ENCODE measurements at places on chromosomes 5 and 9.

GRCh38 chr5:91272858-91273257 is 110.3 kb downstream of the ARRDC3 start:
- DNase-seq, result no peak

- no peak for DNase-seq
Observed at GRCh38 chr9:69382135-69382534, 57.1 kb downstream of the ENTREP1 start.

GRCh38 chr5:153775923-153776322 is 262.8 kb downstream of the FAM114A2 start:
- no peak for DNase-seq

- no peak for DNase-seq
Observed at GRCh38 chr5:131386779-131387178, 122.9 kb downstream of the CDC42SE2 start.

DNA sequence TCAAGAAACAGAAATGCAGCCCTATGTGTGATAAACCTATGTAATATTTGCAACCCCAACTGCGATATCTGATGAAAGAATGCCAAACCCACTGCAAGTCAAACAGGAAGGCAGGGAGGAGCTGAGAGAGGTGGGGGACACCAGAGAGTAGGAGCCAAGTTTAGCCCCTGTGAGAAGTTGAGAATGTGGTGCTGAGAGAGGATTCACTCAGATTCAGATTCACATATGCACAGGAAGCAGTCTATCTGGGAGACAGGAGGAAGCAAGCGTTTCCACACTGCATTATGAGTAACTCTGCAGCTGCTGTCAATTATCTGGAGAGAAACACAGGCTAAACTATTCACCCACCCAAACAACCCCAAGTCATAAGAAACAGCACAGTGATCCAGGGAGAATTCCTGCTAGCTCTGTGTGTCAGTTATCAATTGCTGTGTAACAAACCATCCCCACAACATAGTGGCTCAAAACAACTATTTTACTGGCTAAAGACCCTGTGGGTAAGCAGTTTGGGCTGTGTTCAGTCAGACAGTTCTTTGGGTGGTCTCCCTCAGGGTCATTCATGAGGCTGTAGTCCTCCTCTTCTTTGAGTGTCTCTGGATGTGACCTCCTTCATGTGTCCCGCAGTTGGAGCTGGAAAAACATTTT is 161.9 kb upstream of the RAI14 start:
- DNase-seq, result no peak

DNA sequence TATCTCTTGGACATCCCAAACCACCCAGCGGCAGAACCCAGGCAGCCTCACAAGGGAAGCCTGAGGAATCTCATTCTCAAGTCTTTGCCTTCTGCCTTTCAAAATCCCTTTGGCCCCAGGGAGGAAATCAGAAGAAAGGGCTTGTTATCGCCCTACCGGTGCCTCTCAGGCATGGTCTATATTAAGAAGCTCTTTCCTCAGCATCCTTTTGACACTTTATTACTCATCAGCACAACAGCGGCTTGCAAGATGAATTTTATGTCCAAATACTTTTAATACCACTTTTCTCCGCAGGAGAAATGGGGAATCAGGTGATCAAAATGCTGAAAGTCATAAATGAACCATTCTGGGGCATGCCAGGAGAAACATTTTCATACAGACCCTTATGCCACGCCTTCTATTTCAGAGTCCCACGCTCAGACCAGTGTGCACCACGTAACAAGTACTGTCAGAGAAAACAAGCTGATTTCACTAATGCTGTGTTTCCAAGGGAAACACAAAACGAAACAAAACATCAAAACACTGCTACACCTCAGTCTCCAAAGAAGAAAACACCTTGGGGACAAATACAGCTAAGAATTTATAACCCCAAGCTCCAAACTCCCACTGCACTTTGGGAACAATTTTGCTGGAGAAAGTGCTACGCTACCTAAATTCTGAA is 30.0 kb downstream of the RAPGEF1 start:
- DNase-seq, result no peak

GRCh38 chr9:219670-220365 is 5.2 kb downstream of the DOCK8 start:
- DNase-seq, result no peak

- peak; percentile 38 for DNase-seq
Observed at GRCh38 chr9:105053209-105053652, 125.3 kb upstream of the ABCA1 start.

- no peak for DNase-seq
Observed at GRCh38 chr5:141866096-141866495, 12.1 kb downstream of the PCDH1 start.

GRCh38 chr5:95554331-95554646 is 488 bp downstream of the SKIC3 start:
- no peak for DNase-seq

DNA sequence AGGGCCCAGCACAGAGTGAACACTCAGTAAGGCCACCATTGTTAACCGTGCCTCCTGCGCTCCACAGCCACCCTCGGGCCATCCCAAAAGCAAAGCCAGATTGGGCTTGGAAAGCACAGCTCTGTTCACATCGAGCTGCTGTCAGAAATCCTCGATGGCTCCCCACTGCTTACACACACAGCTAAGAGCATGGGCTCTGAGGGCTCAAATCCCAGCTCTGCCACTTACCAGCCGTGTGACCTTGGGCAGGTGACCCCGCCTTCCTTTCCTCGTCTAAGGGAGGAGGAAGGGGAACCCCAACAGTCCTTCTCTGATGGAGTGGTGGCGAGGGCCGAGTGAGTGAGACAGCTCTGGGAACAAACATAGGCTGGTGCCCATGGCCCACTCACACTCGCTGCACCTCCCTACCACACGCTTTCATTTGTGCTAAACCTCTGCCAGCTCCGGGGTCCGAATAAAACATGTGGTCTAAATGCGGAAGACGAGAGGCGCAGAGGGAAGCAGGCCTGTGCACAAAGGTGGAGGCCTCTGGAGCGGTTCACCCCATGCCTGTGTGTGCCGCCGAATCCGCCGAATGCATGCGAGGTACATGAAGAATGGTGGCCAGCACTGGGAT is 139.3 kb downstream of the PAX5 start:
- DNase-seq, result no peak

GRCh38 chr9:120413121-120414048 is 166.6 kb downstream of the CDK5RAP2 start:
- DNase-seq, result no peak

DNA sequence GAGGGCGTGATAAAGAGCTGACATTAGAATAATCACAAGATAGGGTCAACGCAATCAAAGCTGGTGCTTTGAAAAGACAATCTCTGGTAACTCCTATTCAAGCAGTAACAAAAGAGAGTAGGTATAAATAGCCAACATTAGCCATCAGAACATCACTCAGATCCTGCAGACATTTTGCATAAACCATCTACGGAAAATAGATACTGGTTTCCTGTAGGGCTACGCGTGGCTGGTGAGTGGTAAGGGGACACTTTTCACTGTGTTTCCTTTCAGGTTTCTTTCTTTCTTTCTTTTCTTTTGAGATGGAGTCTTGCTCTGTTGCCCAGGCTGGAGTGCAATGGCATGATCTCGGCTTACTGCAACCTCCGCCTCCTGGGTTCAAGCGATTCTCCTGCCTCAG is 22.3 kb downstream of the TTF1 start:
- no peak for DNase-seq

DNA sequence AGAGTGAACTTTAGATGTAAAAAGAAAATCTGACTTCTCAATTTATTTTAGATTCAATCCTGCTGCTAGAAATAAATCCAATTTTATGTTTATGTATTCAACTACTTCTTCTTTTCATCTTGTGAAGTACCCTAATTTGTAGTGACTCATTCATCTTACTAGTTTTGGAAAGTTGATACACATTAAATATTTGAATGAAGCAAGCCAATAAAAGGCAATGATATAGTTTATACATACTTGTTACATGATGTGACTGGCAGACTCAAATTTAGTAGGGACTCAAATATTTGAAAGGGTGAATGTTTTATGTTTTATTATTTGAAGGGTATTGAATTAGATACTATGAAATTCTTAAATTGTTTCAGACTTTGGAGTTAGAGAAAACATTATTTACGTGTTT is 34.7 kb downstream of the CSNK1G3 start:
- no peak for DNase-seq

- no peak for DNase-seq
Observed at GRCh38 chr9:99560561-99560960, 261.1 kb upstream of the NR4A3 start.

DNA sequence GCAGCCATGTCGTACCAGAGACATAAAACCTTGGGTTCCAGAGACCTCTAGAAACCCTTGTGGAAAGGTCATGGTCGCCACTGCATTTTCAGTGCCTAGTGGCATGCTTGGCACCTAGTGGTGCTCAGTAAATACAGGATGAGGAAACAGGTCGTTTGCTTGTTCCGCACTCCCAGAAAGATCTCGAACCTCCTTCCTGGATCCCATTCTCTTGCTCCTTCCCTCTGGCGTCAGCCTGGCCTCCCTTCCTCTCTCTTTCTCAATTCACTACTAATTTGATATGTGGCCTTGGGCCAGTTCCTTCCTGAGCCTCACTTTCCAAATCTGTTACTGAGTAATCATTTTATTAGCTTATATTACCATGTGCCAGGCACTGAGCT is 4.4 kb downstream of the NDST1 start:
- DNase-seq, result no peak

- no peak for DNase-seq
Observed at GRCh38 chr5:68255305-68256120, 40.0 kb downstream of the PIK3R1 start.

DNA sequence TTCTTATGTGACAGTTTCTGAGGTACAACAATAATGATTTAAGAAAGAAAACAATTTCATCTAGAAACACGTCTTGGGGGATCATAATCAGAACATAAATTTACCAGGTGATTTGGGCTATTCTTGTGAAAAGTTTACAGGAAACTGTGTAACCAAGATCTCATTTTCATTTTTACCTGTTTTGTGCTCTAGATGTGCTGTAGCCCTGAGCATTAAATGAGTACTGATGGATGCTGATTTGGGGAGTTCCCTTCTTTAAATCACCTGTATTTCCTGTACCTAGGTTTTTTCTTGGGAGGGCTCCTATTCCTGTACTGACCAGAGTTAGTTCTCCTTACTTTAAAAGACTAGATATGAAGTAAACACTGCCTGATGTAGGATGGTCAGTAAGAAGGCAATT is 12.7 kb downstream of the MATR3 start:
- no peak for DNase-seq

- DNase-seq, result no peak
Observed at GRCh38 chr5:115317320-115317719, 20.9 kb upstream of the CCDC112 start.

GRCh38 chr9:118940473-118940872 is 428.8 kb downstream of the BRINP1 start:
- no peak for DNase-seq

DNA sequence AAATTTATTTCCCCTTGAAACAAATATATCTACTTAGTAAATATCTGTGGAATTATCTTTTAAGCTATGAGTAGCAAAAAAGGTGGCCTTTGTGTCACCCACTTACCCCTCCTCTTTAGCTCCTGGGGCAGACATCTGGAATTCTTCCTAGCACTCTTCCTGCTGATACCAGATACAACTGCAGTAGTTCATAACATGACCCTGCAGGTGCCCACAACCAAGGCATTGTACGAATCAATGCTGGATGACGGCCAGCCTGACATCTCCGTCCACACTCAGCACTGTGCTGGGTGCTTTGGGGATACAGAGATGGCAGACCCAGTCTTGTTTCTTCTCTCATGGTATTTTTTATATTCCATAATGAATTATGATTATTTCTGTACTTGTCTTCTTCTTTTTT is 152.3 kb downstream of the GOLPH3 start:
- DNase-seq, result no peak

- DNase-seq, result no peak
Observed at GRCh38 chr5:72505539-72506157, 1.6 kb downstream of the ZNF366 start.

- DNase-seq, result no peak
Observed at GRCh38 chr5:149549461-149550267, 1.6 kb downstream of the CSNK1A1 start.

Measured in stimulated activated CD4-positive, alpha-beta T cell treated with anti-CD3 and anti-CD28 coated beads, Interleukin-2, amount 100 ng/mL, for 4 hours (primary cell).